Kidney epithelial cell (primary cell): ENCODE measurements at places on chromosomes 12 and 14.

DNA sequence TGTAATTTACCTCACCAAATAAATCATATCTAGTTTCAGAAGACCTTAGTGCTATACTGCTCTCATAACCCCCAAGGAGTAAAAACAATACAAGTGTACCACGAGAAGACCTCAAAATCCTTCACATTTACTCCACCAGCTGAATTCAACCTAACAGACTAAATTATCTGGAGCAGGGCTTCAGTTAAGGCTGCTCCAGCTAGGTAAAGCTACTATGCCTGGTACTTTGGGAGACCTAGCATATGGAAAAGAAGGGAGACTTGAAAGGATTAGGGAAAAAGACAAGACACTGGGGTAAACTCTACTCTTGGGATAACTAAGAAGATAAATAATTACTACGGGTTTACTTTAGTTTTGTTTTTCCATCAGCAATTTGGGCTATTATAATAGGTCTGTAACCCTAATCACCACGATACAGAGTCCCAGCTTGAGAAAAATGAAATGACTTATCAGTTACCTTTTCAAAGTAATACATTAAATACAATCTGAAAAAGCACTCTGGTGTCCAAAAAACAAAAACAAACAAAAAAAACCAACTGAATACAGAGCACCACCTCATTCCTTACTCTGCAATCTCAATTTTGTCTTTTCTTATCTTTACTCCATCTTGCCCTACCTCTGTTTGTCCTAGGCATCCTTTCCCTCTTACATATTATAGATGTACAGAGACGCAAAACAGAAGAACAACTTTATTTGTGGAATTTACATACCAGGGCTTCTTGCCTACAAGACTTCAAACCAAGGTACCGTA is 2.1 kb downstream of the EML5 start:
- DNase-seq = no peak

DNA sequence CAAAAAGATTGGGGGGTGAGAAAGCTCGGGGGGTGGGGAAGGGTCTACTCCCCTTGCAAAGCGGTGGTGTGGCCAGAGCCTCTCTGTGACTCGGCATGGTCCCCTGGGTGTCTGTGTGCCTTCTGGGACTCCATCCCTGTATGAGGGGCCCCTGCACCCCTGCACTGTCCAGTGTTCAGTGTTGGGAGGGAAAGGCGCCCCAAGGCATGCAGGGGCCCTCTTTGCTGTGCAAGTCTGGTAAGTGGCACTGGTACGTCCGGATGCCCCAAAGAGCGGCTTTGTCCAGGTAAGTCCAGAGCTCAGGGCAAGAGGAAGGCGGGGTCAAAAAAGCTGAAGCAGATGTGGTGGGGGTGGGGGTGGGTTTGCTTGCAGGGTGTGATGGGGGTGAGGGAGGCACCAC is 23.7 kb downstream of the RTL1 start:
- no peak for DNase-seq

GRCh38 chr12:116808113-116809105 is 70.3 kb downstream of the RNFT2 start:
- DNase-seq = no peak

DNA sequence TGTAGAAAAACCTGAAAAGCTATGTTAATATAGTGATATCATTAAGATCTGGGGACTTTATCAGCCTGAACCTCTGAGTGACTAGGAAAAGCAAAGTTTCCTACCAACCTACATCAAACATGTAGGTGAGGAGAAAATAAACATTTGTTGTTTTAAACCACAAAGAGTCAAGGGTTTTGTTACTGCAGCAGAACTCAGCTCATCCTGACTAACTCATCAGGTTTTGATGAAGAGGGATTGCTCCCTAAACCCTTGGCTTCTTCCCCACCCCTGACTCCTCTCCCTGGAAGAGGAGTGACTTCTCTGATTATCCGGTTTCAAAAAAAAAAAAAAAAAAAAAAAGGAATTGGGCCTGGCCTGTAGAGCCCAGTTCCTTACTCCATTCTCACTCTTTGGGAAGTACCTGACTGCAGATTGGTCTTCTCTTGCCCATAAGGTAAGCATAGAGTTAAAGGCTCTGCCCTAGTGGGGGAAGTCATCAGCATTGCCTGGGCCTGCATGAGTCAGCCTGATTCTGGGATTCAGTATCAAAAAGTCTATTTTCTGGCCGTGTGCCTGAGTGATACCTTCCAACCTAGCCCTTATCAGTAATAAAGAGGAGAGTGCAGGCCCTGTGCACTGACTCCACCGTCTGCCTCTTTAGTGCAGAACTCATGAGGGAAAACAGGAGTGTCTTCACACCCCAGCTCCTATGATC is 16.9 kb downstream of the BDKRB1 start:
- DNase-seq = no peak

- no peak for DNase-seq
These were observed 145.7 kb downstream of the CNTN1 start for GRCh38 chr12:40837891-40838429.

DNA sequence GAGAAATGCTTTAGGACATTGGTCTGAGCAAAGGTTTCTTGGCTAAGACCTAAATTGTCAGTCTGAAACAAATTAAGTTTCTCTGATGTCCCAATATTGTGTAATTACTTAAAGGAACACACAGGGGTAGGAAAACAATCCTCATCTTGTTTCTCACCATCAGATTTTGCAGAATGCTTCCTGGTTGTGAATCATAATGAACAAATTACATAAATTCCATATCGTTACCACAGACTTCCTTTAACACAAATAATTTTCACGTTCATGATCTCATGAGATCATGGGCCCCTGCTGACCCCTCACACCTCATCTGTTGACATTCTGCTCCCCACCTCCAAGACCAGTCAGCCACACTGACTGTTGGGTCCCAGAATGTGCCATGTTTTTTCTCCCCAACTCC is 194.1 kb downstream of the MON2 start:
- DNase-seq = peak; percentile 25

DNA sequence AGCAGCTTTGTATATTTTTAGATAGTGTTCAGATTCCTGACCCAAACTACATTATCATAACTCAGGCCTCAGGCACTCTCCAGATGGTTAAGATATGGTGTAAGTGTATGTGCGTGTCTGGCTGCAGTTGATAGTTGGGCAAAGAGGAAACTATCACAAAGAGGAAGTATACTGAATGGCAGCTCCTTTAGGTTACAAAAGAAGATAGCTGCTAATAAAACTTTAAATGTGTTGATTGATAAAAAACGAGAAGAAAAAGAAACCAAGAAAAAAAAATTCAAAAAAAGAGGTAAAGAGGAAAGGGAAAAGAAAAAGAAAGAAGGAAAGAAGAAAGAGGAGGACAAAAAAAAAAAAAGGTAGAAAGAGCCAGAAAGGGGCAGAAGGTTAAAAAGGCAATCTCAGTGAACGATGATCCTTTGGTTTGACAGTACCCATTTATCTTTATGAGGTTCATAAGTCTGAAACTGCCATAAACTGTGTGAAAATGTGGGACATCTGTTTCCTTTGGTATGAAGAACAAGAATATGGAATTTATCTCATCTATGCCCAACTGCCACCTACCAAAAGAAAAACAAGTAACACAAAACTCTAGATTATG is 42.2 kb downstream of the TAOK3 start:
- DNase-seq = no peak

DNA sequence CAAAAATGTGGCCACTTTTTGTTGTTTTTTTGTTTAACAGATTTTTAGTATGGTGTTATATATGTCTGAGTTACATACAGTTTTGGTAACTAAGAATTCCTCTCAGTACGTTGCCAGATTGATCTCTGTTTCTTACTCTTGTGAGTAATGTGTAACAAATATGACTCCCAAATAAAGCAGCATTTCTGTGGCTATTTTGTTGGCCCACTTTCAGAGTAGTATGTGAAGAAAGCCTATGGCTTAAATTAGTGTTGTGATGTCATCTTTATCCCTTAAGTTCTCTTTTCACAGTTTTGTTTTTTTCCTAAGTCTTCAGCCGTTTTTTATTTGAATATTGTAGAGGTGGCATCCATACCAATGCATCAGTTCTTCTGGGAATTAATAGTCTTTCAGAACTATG is 10.7 kb downstream of the PCNX4 start:
- DNase-seq = no peak
